ENCODE measurements at places on chromosomes 16 and 17.

- no peak for DNase-seq
These were observed 13.3 kb upstream of the MYH8 start for GRCh38 chr17:10435096-10435495.

- DNase-seq, result no peak
These were observed 24.0 kb downstream of the SYCE1L start for GRCh38 chr16:77223184-77223583.

DNA sequence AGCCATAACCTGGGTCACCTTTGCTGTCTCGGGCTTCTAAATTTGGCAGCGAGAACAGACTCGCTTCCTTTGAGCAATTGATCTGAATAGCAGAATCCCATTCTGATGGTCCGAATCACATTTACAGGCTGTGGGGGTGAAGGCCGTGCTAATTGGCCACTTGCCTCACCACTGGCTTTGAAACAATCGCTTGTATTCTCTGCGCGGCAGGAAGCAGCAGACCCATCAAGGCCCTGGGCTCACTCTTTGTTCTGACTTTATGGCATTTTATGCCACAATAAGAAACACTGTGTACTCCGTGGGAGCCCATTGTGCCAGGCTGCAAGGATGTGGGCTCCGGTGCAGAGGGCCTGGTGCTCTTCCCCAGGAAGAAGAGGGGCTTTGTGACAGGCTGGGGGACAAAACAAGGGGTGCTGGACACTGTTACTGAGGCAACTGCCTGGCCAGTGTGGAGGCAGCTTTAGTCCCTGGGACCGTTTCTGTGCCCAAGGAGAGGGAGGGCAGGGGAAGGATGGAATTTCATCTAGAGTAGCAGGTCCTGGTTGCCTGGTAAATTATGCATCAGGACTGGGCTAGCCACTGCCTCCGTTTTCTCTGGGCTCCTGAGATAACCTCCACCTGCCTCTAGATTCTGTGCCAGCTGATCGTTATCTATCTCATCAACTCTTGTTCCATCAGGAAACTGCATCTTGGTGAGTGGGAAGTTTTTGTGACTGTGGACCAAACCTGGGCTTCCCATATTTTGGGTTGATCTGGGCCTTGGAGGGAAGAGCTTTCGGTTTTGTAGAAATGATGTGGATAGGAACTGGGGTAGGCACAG is 78.5 kb downstream of the MRC2 start:
- DNase-seq, result no peak

DNA sequence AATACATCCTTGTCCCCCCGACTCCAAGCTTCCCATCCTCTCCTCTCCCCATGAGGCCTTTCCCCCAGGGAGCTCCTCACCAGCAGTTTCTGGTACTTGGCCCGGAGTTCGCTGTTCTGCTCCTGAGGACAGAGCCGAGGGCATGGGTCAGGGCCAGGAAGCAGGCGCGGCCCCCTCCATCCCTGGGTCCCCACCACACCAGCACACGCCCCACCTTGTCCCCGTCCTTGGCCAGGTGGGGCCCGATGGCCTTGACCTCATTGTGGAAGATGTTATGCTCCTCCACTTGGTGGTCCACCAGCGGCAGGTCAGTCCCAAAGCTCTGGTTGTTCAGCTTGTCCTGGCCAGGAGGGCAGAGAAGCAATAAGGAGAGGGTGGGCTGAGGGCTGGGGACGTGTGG is 36.2 kb downstream of the PPL start:
- no peak for DNase-seq

- no peak for DNase-seq
These were observed 200.3 kb downstream of the SEC14L1 start for GRCh38 chr17:77341069-77341541.

GRCh38 chr16:66476328-66477027 is 49.4 kb downstream of the BEAN1 start:
- no peak for DNase-seq

DNA sequence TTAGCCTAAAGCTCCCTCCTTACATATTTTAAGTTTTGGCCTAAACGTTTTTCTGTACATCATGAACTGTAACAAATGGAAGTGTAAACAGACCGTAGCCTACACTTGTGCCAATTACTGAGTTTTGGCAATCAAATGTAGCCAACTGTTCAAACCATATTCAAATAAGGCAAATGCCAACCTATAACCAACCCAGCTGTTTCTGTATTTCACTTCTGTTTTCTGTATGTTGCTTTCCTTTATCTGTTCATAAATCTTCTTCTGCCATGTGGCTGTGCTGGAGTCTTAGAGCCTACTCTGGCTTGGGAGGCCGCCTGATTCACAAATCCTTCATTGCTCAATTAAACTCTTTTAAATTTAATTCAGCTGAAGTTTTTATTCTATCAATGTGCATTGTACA is 6.9 kb upstream of the C16orf78 start:
- DNase-seq, result no peak

GRCh38 chr16:50615891-50616290 is 65.2 kb downstream of the SNX20 start:
- DNase-seq, result no peak

DNA sequence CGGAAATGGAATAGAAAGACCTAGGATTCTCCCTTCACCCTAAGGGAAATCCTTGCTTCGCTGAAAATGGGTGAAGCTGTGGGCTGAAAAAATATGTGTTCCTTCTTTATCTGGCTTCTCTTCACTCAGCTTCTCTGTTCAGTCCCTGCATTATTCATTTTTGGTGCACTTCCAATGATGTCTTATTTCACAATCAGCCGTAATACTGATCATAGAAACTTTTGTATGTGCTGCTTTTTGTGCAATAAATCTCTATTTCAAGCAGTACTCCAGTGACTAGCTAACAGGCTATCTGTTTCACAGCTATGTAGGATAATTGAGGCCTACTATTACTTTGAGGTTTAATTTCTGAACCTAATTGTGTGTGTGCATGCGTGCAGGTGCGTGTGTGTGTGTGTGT is 144.6 kb downstream of the FOXL1 start:
- no peak for DNase-seq

DNA sequence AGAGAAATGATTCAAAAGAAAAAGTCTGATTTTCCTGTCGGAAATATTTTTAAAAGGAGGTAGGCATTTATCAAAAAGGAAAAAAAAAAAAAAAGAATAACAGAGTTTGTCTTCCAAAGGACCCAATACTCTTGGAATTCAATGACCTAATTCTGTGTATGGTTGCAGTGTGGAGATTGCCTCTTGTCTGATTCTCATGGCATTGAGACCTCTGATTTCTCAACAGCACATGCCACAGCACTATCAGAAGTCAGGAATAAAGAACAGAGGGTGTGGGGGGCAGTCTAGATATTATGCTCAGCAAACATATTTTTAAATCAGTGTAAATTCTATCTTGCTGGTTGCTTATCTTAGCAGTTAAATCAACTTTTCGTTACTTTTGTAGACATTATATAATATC is 81.3 kb upstream of the SOX9 start:
- DNase-seq, result no peak

- DNase-seq, result no peak
These were observed 13.9 kb downstream of the CLUH start for GRCh38 chr17:2697611-2698162.

DNA sequence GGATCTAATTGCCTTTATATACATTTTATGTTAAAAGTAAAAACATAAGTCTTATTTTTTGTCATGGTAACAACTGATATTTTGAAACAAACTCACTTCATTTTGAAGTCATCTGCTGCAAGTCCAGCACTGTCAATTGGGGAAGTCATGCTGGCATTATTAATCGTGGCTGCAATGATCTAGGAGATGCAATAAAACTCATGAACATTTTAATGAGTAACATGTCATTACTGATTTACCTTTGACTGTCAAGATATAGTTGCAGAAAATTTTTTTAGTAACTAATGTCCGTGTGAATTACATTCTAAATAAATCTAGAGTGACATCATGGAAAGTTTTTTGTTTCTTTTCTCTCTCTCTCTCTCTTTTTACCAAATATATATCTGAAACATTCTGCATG is 17.3 kb upstream of the KRT24 start:
- DNase-seq, result peak; percentile 70

DNA sequence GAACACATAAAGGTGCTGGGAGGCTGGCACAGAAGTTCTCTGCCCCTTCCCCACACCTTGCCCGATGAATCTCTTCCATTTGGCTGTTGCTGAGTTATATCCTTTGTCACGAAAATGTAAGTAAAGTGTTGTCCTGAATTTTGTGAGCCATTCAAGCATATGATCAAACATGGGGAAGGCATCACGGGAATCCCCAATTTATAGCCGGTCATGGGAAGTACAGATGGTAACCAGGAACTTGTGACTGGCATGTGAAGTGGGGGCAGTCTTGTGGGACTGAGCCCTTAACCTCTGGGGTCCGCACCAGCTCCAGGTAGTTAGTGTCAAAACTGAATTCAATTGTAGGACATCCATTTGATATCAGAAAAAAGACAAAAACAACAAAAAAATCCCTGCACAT is 13.2 kb downstream of the TOM1L2 start:
- DNase-seq, result no peak

GRCh38 chr17:48915459-48916282 is 7.5 kb downstream of the UBE2Z start:
- DNase-seq, result peak; percentile 74

GRCh38 chr17:74775409-74776043 is 619 bp downstream of the NAT9 start:
- DNase-seq, result no peak

DNA sequence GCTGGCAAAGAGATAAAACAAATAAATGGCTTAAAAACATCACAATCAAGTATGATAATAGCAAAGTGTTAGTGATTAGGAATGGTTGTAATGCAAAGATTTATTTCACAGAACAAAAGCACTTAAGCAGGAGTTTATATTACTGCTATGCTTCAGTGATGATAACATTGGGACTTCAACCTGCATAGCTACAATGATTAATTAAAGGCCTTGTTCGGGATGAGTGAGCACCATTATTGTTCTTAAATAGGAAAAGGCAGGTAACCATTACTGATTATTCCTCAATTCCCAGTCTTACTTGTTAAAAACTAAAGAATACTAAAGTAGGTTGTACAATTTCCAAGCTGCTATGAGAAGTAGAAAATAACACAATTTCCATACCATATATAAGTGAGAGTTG is 1247.5 kb upstream of the CDH8 start:
- DNase-seq, result peak; percentile 6

DNA sequence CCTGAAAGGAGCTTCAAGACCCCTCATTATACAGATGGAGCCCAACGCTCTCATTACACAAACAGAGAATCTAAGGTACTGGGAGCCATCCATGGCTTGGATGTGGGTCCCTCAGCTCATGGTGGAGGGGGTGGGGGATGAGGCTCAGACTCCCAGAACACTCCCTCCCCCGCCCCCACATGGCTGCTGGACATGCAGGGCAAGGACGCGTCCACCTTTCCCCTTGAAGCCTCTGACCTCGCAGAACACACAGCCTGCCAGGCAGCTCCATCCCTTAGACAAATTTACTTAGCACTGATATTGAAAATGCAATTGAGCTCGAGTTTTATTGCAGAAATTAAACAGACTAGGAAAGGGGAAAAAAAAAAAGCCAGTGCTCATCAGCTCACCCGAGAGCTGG is 203.9 kb downstream of the ZNF423 start:
- DNase-seq, result no peak

DNA sequence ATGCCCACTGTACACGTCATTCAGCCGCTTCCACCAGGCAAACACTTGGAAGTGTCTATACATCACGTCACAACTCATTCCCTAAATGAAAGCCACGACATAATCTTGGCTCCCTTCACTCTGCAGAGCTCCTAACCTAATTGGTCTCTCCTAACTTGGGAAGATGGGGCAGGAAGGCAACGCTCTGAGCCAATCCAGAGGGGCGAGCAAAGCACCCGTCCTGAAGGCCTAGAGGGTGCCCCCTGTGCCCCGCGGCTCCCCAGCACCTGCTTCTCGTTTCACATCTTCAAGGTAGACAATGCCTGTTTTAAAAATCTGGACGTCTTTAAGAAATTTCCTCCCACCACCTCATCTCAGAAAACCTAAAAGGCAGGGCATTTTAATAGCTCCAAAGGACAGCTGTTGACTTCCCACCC is 1.0 kb downstream of the CSNK2A2 start:
- DNase-seq, result no peak

GRCh38 chr17:80456465-80457235 is 19.8 kb downstream of the NPTX1 start:
- no peak for DNase-seq

- DNase-seq, result no peak
These were observed 19.3 kb downstream of the TENT4B start for GRCh38 chr16:50172195-50172922.

DNA sequence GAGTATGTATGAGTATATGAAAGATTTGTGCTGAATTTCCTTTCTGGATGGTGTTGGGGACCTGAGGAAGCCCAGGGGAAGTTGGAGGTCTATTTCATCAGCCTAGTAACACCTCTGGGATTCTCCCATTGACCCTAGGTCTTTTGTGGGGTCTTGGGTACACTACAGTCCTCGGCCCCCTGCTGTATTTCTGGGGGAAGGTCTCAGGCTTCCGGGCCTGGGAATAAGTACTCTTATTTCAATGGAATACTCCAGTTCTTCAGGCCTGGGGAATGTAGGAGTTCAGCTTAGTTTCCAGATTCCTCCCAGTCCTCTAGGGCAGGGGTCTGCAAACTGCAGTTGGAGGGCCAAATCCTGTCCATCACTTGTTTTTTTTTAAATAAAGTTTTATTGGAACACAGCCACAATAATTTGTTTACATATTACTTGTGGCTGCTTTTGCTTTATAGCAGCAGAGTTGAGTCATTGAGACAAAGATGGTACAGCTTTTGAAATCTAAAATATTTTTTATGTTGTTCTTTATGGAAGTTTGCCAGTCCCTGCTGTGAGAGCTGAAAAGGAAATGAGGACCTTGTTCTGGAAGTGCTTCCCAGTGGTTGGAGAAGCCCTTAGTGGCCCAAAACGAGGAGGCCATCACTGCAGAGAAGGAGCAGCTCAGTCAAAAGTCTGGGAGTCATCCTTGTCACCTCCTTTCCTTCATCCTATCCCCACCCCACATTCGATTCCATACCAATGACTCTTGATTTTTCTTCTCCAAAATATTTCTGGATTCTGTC is 142.5 kb upstream of the HS3ST2 start:
- no peak for DNase-seq

GRCh38 chr17:32928586-32929535 is 908 bp downstream of the TMEM98 start:
- DNase-seq, result no peak

DNA sequence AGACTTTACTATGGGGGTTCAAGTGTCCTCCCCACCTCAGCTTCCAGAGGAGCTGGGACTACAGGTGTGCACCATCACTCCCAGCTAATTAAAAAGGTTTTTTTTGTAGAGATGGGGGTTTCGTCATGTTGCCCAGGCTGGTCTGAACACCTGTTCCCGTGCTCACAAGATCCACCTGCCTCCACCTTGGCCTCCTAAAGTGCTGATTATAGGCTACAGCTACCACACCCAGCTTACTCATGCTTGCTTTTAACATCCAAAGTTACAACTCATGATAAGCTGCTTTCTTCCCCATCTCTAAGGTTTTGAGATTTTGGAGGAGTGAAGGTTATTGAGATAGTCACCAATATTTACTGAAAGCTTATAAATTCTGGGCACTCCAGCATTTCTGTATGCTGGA is 2.6 kb downstream of the NUP88 start:
- DNase-seq, result no peak

- no peak for DNase-seq
These were observed 1.9 kb downstream of the CDH11 start for GRCh38 chr16:65119901-65120401.

GRCh38 chr17:39950871-39951348 is 11.9 kb upstream of the GSDMA start:
- no peak for DNase-seq

- no peak for DNase-seq
These were observed 21.6 kb upstream of the RASL10B start for GRCh38 chr17:35709874-35710273.

GRCh38 chr16:1169285-1170075 is 16.6 kb downstream of the CACNA1H start:
- DNase-seq, result no peak

- peak; percentile 70 for DNase-seq
These were observed 228.6 kb downstream of the ZFHX3 start for GRCh38 chr16:72819345-72819744.
